Thyroid gland (tissue), 4 donors: ENCODE measurements at places on chromosomes 6 and 20.

GRCh38 chr6:4983322-4983721 is 20.5 kb downstream of the RPP40 start:
- no peak overlapping the region for H3K27ac ChIP-seq
- H3K4me3 ChIP-seq: no peak overlapping the region
- H3K4me1 ChIP-seq: no peaks in the 10 kb centered on the region
- H3K27me3 ChIP-seq: no peaks in the 10 kb centered on the region

GRCh38 chr20:17343091-17343490 is 116.3 kb downstream of the PCSK2 start:
- H3K4me3 ChIP-seq: no peak overlapping the region
- H3K36me3 ChIP-seq: no peaks in the 10 kb centered on the region
- DNase-seq: no peak

- H3K36me3 ChIP-seq: no peaks in the 10 kb centered on the region
- H3K4me1 ChIP-seq: peaks cover 4% of the 10 kb centered on the region
- DNase-seq: no peak
- no peak overlapping the region for H3K4me3 ChIP-seq
- no peak overlapping the region for H3K27ac ChIP-seq
- H3K27me3 ChIP-seq: no peaks in the 10 kb centered on the region
Measured at GRCh38 chr20:35563834-35564233, 22.0 kb downstream of the ERGIC3 start.

DNA sequence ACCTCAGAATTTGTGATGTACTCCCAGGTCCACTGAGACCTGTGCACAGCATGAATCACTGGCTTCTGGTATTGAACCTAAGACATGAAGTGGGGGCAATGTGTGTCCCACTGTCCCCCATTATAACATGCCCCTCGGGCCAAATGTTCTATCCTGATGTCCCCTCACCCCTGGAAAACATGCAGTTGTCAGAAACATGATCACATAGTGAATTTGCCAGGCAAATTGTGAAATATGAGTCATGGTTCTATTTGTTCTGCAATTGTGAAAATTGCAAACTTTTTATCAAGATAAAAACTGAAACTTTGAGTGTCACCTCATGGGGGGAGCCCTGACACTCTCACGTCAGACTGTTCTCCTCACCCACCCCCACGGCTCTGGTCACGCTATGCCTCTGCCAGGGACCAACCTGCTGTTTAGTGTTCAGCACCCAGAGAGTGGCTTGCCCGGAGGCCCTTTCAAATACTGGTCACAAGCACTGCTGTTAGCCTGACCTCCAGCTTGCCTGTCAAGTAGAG is 305.3 kb downstream of the CLIC5 start:
- DNase-seq: no peak
- no peaks in the 10 kb centered on the region for H3K36me3 ChIP-seq
- no peak overlapping the region for H3K27ac ChIP-seq
- no peaks in the 10 kb centered on the region for H3K27me3 ChIP-seq
- no peaks in the 10 kb centered on the region for H3K4me1 ChIP-seq
- H3K4me3 ChIP-seq: no peak overlapping the region

GRCh38 chr20:37369846-37370245 is 23.9 kb downstream of the SRC start:
- no peak for DNase-seq
- H3K4me3 ChIP-seq: no peak overlapping the region
- no peaks in the 10 kb centered on the region for H3K27me3 ChIP-seq
- H3K4me1 ChIP-seq: no peaks in the 10 kb centered on the region
- no peak overlapping the region for H3K27ac ChIP-seq

DNA sequence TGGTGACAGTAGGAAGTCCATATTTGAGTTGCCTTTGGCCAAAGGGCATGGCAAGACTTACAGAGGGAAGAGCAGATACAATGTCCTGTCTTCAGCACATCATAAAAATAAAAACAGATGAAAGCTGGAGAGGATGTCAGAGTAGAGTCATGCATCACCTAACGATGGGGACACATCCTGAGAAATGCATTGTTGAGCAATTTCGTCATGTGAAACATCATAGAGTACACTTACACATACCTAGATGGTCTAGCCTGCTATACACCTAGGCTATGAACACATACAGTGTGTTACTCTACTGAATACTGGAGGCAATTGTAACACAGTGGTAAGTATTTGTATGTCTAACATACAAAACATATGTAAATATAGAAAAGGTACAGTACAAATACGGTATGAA is 75.6 kb downstream of the VEGFA start:
- no peaks in the 10 kb centered on the region for H3K36me3 ChIP-seq
- no peaks in the 10 kb centered on the region for H3K4me1 ChIP-seq
- DNase-seq: no peak
- H3K4me3 ChIP-seq: no peak overlapping the region

DNA sequence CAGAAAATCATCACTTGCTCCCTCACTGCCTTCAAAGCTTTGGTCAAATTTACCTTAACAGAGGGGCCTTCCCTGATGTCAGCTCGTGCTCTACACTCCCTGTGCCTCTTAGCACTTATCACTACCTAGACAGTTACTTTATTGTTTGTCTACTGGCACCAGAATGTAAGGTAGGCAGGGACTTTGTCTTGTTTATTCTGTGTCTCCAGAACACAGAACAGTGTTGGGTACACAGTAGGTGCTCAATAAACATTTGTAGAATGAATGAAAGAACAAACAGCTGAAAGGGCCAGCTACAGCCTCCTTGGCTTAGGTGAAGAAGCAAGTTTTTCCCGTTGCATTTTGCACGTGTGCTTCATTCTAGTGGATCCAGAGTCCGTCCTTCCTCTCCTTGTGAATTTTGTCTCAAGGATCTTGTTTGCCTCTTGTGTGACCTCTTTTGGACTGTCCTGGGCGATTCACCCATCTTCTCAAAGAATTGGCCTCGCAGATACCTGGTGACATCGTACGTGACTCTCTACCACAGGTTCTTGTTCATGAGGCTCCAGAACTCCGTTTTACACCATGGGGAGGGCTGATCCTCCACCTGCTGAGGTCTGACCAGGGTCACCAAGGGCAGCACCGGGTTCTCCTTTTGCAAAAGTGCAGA is 84.2 kb upstream of the ARMC2 start:
- H3K27ac ChIP-seq: no peak overlapping the region
- no peak for DNase-seq
- H3K27me3 ChIP-seq: no peaks in the 10 kb centered on the region

DNA sequence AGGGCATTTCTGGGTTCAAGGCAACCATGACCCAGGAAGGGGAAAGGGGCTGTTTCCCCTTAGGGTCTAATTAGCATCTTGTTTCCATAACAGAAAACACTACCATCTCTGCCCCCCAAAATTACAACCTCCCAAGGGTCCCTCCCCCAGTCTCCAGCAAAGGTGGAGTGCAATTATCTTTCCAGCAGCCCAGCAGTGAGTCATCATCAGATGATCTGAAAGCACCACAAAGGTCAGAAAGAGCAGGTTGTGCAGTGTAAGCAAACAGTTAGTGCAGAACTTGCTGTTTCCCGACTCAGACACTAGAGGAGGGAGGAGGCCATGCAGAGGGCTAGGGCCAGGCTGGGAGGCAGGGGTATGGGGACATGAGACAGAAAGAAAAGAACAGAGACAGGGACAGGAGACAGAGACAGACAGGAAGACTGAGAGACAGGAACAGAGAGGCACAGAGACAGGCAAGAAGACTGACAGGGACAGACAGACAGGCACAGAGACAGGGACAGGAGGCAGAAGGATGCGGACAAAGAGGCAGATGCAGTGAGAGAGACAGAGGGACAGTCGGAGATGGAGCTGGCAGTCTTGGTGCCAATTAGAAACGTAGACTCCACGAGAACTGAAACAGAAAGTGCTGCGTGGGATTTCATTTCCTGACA is 62.5 kb downstream of the PYGB start:
- peak overlapping the region; percentile 85 for H3K27ac ChIP-seq
- no peaks in the 10 kb centered on the region for H3K27me3 ChIP-seq
- peaks cover 5% of the 10 kb centered on the region for H3K36me3 ChIP-seq
- no peak overlapping the region for H3K4me3 ChIP-seq
- H3K4me1 ChIP-seq: peaks cover 20% of the 10 kb centered on the region
- DNase-seq: peak; percentile 76

DNA sequence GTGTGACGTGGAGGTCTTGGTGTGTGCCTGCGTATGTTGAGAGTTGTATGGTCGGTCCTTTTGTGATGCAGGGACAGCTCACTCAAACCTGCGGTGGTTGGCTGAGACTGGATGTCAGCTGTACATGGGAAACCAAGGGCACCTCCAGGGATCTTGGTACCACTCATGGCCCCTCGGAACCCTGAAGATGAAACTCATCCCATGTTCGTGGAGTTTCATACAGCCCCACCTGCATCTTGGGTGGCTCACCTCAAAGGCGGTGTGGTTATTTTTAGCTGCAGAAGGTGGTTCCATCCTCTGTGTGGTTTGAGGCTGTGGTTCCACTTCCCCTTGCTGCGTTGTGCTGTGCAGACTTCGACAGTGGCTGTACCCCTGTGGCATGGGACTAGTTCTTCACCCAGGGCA is 52.6 kb upstream of the SLC22A1 start:
- peaks cover 83% of the 10 kb centered on the region for H3K36me3 ChIP-seq
- DNase-seq: no peak
- no peak overlapping the region for H3K27ac ChIP-seq
- H3K27me3 ChIP-seq: no peaks in the 10 kb centered on the region

- no peaks in the 10 kb centered on the region for H3K4me1 ChIP-seq
- no peaks in the 10 kb centered on the region for H3K36me3 ChIP-seq
- H3K27me3 ChIP-seq: no peaks in the 10 kb centered on the region
- no peak for DNase-seq
Measured at GRCh38 chr6:32589596-32590449, at the start of gene HLA-DRB1. HLA-DRB1 (minus strand) TSS chr6:32589848; CDS start chr6:32589742, 106 bp downstream.

DNA sequence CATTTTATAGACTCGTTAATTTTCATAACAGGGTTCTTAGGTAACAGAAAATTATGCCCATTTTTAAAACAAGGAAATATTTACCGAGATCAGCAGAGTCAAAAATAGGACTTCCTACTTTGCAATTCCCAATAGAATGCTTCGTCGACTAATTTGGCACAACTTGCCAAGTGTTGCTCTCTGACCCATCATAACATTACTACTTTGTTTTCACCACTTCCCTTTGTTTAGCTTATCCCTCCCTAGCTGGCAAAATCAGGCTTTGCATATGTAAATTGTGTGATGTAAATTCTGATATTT is 914 bp upstream of the RANBP9 start:
- H3K27ac ChIP-seq: peak overlapping the region; percentile 97
- no peak for DNase-seq

DNA sequence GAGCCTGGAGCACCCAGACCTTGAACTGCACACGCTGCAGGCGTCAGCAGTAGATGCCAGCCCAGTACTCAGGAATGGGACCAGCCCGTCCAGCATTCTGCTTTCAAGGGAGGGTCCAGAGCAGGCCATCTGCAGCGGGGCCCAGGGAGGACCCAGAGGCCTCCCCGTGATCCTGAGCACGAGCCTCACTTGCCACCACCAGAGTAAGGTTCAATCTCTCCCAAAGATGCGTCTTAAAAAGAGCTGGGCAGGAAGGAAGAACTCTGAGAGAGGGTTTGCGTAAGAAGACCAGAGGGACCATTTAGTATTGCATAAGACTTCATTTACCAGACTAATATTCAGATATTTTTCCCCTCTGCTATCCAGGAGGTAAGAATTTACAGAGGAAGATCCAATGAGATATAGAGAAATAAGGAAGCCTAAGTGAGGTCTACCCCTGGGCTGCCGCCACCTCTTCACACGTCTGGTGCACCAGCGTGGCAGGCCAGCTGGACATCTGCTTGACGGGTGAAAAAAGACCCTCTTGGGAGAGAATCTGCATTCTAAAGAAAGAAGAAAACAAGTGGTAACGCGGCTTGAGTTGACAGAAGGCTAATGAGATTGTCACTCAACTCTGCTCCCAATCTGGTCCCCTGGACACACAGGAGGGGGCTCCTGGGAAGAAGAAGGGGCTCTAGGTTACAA is 107.3 kb downstream of the PRND start:
- H3K4me1 ChIP-seq: peaks cover 3% of the 10 kb centered on the region
- H3K4me3 ChIP-seq: no peak overlapping the region
- no peaks in the 10 kb centered on the region for H3K27me3 ChIP-seq
- DNase-seq: no peak

GRCh38 chr6:33279971-33280511 is 3.1 kb downstream of the B3GALT4 start:
- H3K4me3 ChIP-seq: no peak overlapping the region
- no peak for DNase-seq
- peaks cover 22% of the 10 kb centered on the region for H3K4me1 ChIP-seq

DNA sequence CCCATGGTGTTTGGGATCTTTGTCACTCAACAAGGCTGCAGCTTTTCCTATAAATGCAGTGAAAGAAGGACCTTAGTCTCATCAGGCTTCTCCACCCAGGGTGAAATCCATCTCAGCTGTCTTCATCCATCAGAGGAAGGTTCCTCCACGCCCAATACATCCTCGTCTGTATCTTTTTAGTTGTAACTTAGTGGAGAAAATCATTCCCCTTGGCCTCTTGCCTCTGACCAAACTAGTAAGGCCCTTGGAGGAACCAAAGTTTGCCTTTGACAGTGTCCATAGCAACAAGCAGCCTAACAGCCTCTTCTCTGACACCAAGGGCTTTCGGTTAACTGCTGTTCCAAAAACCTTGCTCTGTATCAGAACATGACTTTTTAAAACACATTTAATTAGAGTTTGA is 230.3 kb upstream of the ECI2 start:
- H3K27me3 ChIP-seq: no peaks in the 10 kb centered on the region
- H3K4me1 ChIP-seq: no peaks in the 10 kb centered on the region
- DNase-seq: no peak
- no peak overlapping the region for H3K27ac ChIP-seq
- no peak overlapping the region for H3K4me3 ChIP-seq
- H3K36me3 ChIP-seq: no peaks in the 10 kb centered on the region

DNA sequence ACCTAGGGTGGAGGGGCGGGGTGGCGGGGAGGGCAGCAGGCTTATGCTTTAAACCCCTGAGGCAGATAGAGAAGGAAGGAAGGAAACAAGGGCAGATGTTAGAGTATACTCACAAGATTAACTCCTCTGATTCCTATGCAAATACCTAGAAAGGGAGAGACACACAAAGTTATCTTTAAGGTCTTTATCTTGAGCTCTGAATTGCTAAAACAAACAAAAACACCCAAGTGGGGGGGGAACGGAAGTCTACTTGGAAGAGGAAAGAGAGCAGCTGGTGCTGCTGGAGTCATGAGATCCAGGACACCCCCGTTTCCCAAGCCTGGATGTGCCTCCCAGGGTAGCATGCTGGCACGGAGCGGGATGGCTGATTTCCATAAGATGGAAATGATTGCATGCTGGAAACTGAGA is 43.4 kb downstream of the PLAGL1 start:
- no peak overlapping the region for H3K27ac ChIP-seq
- DNase-seq: no peak
- H3K27me3 ChIP-seq: no peaks in the 10 kb centered on the region
- no peaks in the 10 kb centered on the region for H3K4me1 ChIP-seq
- no peaks in the 10 kb centered on the region for H3K36me3 ChIP-seq
